T1000 (cell line): ENCODE measurements at places on chromosomes 7 and 10.

DNA sequence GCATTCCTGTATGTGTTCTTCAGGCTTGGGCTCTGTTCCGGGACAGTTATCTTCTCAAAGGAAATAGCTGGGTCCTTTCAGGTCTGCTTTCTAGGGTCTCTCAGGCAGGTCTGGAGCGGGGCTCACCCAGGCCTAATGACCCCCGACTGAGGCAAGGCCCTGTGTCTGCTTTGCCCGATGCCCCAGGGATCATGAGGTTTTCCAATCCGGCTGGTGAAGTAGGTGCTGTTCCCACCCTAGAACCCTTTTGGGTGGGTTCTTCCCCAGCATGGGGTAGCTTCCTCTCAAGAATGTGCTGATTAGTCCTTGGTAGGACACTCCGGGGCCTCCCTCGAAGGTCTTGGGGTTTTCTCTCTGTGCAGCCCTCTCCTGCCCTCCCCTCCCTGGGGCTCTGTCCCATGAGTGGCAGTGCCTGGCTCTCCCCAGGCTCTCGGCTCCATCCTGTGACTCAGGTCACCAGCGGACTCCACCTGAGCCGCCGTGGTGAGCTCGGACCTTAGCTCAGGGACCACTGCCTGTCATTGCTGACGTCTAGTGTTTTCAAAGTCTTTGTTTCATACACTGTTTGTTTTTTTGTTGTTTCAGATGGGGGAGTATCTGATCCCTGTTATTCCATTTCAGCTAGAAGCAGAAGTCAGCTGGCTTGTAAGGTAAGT, 71.0 kb upstream of the NKX6-2 start:
- DNase-seq: no peak

- DNase-seq: no peak
Measured at GRCh38 chr7:50982626-50983025, 199.9 kb upstream of the GRB10 start.

DNA sequence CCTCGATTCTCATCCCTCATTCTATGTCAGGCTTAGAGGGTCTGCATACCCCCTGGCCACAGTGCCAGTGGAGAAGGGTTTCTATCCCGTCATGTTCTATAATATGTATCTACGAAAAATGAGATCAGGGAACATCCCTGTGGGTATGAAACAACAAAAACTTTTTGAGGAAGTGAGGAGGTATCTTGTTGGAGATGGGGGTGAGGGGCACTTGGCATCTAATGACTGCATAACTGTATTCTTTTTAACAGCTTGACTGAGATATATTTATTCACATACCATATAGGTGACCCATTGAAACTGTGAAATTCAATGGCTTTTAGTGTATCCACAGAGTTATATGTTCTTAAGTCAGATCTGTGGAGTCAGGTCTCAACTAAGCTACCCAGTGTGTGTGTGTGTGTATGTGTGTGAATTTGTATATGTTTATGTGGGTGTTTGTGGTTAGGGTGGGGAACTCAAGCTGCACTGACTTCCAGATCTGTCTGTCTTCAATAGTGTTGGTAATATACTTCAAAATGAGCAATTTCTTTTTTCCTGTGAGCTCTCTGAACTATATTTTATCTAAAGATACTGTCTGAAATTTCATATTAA, 528.9 kb downstream of the CNTNAP2 start:
- no peak for DNase-seq

GRCh38 chr10:22662733-22663330, 51.5 kb downstream of the PIP4K2A start:
- DNase-seq: no peak

DNA sequence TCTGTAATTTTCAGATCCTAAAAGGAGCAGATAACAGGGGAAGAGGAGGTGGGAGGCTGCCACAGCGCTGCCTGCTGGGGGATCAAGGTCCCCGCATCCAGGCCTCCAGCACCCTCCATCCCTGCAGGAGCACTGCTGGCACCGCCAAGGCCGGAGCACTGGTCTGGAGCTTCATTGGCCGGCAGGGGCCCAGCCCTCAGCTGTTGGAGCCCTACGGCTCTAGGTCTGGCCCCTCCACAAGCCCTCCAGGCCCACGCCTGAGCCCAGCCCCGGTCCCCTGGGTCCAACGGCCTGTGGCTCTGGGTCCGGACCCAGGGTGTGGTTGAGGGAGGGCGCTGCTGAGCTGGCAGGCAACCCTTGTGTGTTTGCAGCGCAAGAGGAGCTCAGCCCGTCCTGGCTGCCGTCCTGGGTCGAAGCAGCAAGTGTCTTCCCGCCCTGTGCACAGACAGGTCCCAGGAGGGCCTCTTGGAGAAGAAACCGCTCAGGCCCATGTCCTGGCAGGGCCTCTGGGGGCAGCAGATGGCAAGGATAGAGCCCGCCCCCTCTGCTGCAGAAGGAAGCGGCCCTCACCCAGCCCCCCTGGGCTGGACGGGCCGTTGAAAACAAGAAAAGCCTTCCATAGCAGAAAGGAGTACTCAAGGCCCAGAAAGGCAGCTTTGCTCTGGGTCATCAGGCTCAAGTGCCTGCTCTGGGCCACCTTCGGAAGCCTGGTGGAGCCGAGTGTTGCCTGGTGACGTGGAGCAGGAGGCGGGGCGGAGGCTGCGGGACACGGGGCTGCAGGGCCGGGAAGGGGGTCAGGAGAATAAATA, 54.3 kb upstream of the TNRC18 start:
- no peak for DNase-seq

DNA sequence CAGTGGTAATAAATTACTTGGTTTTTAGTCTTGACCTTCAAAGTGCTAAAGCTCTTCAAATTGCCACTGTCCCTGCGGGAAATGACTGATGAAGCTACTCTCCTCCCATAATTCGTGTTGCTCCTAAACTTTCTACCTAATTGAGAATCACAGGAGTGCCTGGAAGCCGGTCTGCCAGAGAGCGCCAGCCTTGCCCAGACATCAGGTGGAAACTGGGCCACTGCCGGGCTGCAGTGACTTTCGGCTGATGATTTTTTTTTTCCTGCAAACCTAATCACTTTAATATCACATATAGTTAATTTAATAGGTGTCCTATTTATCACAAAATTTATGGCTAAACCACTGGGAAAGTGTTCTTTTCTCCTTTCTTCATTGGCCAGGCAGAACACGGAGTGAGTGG, 59.6 kb upstream of the UBE3C start:
- DNase-seq: no peak

DNA sequence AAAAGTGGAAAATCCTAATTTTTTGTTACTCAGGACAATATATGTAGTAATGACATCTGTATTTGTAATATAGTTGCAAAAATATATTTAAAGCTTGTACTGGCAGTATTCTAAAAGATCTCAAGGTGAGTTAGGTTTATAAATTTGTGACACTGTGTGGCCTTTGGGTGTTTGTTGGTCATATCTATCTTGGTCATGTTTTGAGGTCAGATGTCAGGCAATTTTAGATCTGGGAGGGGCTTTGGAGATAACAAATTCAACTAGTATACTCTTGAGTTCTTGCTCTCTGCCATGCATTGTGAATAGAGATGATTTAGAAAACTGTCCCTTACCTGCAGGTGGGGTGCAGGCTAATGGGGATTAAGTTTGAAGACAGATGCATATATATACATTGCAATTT, 3.1 kb downstream of the TBC1D12 start:
- DNase-seq: no peak

- DNase-seq: no peak
Measured at GRCh38 chr10:131834152-131834810, 66.5 kb upstream of the PPP2R2D start.

GRCh38 chr7:5255832-5256231, 26.9 kb upstream of the SLC29A4 start:
- DNase-seq: no peak

- no peak for DNase-seq
Measured at GRCh38 chr10:513393-513792, 176.1 kb downstream of the DIP2C start.

GRCh38 chr10:58048936-58049335, 218.8 kb downstream of the IPMK start:
- no peak for DNase-seq

DNA sequence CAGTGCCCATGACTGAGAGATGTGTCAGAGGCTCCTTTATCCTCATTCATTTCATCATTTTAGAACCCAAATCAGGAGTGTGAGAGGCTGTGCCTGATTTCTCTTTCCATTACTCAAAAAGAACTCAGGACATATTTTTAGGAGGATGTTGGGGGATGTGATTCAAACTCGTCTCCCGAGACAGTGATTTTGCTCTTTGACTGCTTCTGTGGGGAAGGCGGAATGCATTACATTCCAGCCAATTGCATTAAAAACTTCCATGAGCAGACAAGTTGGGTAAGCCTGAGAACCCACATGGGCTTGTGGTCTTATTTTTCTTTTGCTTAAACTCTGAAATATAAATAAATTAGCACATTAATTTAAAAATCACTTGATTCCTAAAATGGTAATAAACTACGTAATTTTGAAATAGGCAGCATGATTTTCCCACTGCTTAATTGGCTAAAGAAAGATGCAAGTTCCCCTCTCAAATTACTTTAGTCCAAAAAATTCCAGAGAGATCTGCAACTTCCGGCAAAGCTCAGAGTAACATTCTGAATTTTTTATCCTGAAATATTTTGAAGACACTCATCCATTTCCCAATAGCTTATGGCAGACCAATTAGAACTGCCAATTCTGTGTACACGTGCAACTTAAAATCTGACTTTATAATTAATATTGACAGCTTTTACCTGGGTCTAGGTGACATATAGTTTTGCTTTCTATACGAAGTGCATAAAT, 185.6 kb downstream of the C7orf25 start:
- DNase-seq: no peak

DNA sequence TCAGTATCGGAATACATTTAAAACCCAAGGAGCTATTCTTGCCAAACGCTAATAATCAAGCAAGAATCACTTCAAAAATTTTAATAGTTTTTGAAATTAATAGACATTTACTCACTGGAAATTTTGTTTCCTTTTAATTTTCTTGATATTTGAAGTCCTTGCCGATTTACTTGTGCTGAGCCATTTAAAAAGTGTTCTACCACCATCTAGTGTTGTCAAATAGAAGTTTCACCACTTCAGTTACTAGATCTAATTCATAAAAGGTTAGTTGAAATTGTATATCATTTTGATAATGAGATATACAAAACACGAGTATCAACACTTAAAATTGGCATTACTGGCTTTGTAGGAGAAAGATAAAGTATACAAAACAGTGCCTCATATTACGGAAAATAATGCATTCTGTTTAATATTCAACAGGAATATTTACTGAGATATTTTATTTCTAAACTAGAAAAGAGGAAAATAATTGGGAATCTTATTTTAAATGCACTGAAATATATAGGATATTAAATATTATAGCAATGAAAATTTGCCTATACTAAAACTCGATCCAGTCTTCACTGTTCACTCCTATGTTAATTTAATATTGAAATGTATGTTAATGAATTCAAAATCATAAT, 664.8 kb upstream of the SEMA3D start:
- DNase-seq: no peak

- DNase-seq: no peak
Measured at GRCh38 chr10:59460601-59461000, 98.3 kb upstream of the FAM13C start.
